ENCODE measurements at places on chromosomes 13 and 19. TPM values are rescaled to one million over a fixed set of nuclear protein-coding genes. Genes with fewer than 3 reads are reported as not detected.
A peak's percentile ranks its signal among the peaks of the same experiment; 100 is the strongest.

DNA sequence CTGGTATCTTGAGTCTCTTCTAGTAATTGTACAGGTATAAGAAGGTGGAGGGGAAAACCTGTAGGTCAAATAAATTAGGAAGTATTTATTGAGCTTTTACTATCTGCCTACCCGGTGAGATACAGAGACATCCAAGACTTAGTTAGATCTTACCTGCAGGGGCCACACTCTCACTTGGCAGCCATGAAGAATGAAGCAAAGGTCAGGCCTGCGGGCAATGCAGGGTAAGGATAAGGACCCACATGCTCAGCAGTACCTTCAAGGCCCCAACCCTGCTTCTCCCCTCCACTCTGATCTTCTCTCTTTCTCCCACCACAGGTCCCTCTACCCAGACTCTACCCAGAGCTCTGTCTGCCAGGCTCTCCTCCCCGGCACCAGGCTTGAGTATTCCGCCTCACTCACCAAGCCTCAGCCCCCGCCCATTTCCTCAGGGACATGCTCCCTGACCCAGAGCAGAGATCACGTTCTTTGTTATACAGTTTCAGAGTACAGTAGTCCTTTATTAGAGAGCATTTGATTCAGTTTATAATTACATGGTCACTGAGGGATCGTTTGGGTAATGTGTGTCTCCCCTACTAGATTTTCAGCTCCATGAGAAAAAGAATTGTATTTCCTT, 18.9 kb upstream of the CLDN10 start:
- no peak overlapping the region for H3K27ac ChIP-seq
- H3K27me3 ChIP-seq, result no peaks in the 10 kb centered on the region
- no peaks in the 10 kb centered on the region for H3K36me3 ChIP-seq
- DNase-seq, result no peak

DNA sequence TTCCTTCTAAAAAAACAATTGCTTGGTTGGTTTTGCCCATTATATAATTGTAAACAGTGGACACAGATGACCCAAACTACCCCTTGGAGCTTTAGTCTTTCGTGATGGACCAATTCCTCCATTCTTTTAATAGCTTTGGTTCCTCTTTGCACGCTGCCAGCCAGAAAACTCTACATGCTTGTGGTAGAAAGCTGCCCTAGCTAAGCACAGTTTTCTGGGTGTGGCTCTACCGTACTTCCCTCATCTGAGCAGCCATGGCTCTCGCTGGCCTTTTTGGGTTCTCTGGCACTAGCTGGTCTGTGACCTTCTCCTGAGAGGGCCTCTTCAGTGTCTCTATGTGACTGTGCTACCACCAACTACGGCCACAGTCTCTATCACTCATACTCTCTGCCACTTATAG, 29.9 kb upstream of the CEBPA start:
- H3K27me3 ChIP-seq, result no peaks in the 10 kb centered on the region
- no peaks in the 10 kb centered on the region for H3K4me1 ChIP-seq

GRCh38 chr13:93345024-93345423, 118.4 kb downstream of the GPC6 start:
- no peak for DNase-seq
- H3K36me3 ChIP-seq, result no peaks in the 10 kb centered on the region

- no peak overlapping the region for H3K27ac ChIP-seq
- no peak overlapping the region for H3K4me3 ChIP-seq
- no peaks in the 10 kb centered on the region for H3K36me3 ChIP-seq
- H3K27me3 ChIP-seq, result no peaks in the 10 kb centered on the region
Observed at GRCh38 chr19:33731881-33732280, 64.8 kb upstream of the KCTD15 start.

- DNase-seq, result no peak
- no peaks in the 10 kb centered on the region for H3K36me3 ChIP-seq
- H3K27me3 ChIP-seq, result no peaks in the 10 kb centered on the region
Observed at GRCh38 chr19:5988517-5989387, 10.8 kb upstream of the RANBP3 start.

DNA sequence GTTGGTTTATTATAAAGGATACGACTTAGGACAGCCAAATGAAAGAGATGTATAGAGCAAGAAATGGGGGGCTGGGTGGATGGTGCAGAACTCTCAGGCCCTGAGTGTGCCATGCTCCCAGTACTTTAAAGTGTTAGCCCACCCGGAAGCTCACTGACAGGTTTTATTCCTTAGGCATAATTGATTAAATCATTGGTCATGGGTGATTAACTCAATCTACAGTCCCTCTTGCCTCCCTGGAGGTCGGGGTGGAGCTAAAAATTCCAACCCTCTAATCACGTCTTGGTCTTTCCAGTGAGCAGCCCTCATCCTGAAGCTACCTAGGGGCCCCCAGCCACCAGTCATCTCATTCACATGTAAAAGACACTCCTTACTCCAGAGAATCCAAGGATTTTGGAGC, 9.9 kb upstream of the LEUTX start:
- H3K4me1 ChIP-seq, result no peaks in the 10 kb centered on the region
- H3K27me3 ChIP-seq, result no peaks in the 10 kb centered on the region
- no peak for DNase-seq
- H3K4me3 ChIP-seq, result no peak overlapping the region

GRCh38 chr13:77310161-77310560, 16.7 kb downstream of the MYCBP2 start:
- H3K27me3 ChIP-seq, result no peaks in the 10 kb centered on the region
- H3K4me1 ChIP-seq, result peaks cover 19% of the 10 kb centered on the region
- H3K4me3 ChIP-seq, result no peak overlapping the region
- no peaks in the 10 kb centered on the region for H3K36me3 ChIP-seq
- DNase-seq, result no peak
- H3K27ac ChIP-seq, result no peak overlapping the region

GRCh38 chr19:40513741-40514315, 47.0 kb downstream of the SPTBN4 start:
- H3K27ac ChIP-seq, result no peak overlapping the region
- H3K36me3 ChIP-seq, result no peaks in the 10 kb centered on the region
- H3K4me1 ChIP-seq, result peaks cover 7% of the 10 kb centered on the region
- no peak for DNase-seq

DNA sequence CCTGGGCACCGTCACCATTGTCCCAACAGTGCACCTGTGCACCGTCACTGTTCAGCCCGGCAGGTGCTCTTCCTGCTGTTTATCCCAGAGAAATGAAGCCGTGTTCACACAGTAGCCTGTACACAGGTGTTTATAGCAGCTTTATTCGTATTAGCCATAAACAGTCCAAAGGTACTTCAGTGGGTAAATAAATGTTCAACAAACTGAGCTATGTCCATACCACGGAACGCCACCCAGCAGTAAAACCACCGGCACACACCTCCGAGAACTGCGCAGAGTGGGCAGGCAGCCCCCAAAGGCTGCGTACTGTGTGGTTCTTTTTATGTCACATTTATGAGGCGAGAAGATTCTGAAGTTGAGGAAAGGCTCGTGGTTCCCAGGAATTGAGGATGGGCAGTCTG, 44.9 kb upstream of the DCUN1D2 start:
- H3K36me3 ChIP-seq, result peaks cover 13% of the 10 kb centered on the region
- no peaks in the 10 kb centered on the region for H3K27me3 ChIP-seq
- peaks cover 6% of the 10 kb centered on the region for H3K4me1 ChIP-seq
- DNase-seq, result no peak

DNA sequence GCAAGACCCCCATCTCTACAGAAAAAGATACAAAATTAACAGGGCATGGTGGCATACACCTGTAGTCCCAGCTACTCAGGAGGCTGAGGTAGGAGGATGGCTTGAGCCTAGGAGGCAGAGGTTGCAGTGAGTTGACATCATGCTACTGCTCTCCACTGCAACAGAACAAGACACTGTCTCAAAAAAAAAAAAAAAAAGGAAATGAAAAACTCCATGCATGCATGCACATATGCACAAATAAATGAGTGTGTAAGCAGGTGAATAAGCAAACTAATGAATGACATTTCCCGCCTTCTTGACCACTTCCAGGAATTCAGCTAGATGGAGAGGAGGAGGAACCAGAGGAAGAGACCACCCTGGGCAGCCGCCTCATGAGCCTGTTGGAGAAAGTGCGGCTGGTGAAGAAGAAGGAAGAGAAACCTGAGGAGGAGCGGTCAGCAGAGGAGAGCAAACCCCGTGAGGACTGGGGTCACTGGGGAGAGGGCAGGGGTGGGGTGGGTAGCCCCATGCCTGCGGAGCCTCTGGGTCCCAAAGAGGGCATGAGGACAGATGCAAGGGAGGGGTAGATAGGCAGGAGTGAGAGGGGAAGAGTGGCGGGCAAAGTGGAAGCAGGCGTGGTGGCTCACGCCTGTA, 58.8 kb downstream of the RYR1 start:
- no peak overlapping the region for H3K27ac ChIP-seq
- H3K36me3 ChIP-seq, result no peaks in the 10 kb centered on the region
- H3K4me1 ChIP-seq, result no peaks in the 10 kb centered on the region
- DNase-seq, result no peak

DNA sequence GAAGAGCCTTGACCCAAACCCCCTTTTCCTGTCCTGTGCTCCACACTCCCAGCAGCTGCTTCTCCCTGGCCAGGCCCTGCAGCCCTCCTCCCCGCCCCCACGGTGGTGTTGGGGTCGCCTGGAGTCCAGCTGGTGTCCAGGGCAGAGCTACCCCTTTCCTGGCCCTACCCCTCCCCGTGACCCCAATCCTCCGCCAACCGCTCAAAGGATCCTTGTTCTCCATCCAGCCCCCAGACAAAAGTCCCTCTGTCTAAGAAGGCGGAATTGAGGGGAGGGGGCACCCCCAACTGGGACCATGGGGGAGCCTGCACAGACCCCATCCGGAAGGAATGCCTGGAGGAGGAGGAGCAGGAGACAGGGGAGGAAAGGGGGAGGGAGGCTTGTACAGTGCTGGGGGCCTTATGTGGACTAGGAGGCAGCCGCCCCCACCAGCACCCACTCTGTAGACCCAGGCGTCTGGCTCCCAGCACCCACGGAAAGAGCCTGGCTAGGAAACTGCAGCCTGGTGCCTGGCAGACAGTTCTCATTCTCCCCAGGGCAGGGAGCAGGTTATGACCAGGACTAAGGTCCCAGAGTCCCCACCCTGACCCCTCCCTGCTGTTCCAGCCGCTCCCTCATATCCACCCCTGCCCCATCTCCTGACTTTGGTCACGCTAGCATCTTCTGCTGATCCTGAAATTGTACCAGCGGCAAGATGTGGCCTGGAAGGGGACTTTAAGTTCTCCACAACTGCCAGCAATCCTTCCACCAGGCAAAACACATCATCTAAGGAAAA, at the start of gene FXYD3:
Gene FXYD3, plus strand, starts transcription at position 647 of the 775 bp plus-strand sequence. CDS start 3,554 bp downstream, outside the sequence.
- no peaks in the 10 kb centered on the region for H3K4me1 ChIP-seq
- no peak within 1 kb of the TSS for H3K27ac ChIP-seq
- H3K36me3 ChIP-seq, result no peaks in the 10 kb centered on the region
- H3K27me3 ChIP-seq, result no peaks in the 10 kb centered on the region

GRCh38 chr13:109767023-109767422, 19.4 kb downstream of the IRS2 start:
- no peak overlapping the region for H3K4me3 ChIP-seq
- no peaks in the 10 kb centered on the region for H3K36me3 ChIP-seq
- peak overlapping the region; percentile 50 for H3K27ac ChIP-seq
- no peaks in the 10 kb centered on the region for H3K27me3 ChIP-seq
- peak; percentile 32 for DNase-seq
- peaks cover 14% of the 10 kb centered on the region for H3K4me1 ChIP-seq

- no peak overlapping the region for H3K27ac ChIP-seq
- no peak for DNase-seq
- no peak overlapping the region for H3K4me3 ChIP-seq
- H3K27me3 ChIP-seq, result no peaks in the 10 kb centered on the region
Observed at GRCh38 chr13:53783471-53783870, 754.9 kb downstream of the OLFM4 start.

DNA sequence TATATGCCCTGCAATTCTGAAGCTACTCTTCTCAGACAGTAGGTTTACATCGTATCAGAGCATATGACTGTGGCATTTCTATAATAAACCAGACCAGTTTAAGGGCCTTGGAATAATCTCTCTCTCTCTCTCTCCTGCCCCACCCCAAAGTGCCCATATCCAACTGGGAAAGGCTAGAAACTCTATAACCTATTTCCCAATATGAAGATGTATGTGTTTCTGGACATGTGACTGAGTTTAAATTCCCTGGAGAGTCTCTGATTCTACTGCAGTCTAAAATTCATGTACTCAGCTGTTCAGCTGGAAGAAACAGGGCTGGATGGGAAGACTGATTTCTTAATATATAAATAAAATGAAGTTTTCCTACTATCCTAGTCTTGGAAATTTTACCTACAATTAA, 91.9 kb upstream of the MBNL2 start:
- H3K4me3 ChIP-seq, result no peak overlapping the region
- H3K27me3 ChIP-seq, result no peaks in the 10 kb centered on the region
- no peak overlapping the region for H3K27ac ChIP-seq
- no peaks in the 10 kb centered on the region for H3K36me3 ChIP-seq
- no peak for DNase-seq
- peaks cover 14% of the 10 kb centered on the region for H3K4me1 ChIP-seq

- DNase-seq, result no peak
- no peak overlapping the region for H3K4me3 ChIP-seq
- no peaks in the 10 kb centered on the region for H3K36me3 ChIP-seq
- H3K4me1 ChIP-seq, result no peaks in the 10 kb centered on the region
- H3K27ac ChIP-seq, result no peak overlapping the region
Observed at GRCh38 chr13:36681894-36682624, 8.2 kb downstream of the SERTM1 start.

DNA sequence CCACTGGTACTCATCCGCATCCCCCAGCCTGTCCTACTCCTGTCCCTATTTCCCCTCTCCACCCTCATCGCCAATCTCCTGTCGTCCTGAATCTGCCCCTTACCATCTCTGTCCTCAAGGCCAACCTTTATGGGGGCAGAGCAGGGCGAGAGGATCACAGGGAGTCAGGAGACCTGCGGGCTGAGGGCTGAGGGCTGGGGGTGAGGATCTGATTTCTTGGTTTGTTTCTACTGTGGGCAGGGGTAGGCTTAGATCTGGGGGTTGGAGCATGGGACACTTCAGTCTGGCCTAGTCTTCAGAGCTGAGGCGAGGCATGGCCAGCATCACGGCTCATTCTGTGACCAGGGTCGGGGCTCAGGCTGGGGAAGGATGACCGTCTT, 16.5 kb upstream of the ERCC1 start:
- H3K4me1 ChIP-seq, result peaks cover 17% of the 10 kb centered on the region
- DNase-seq, result no peak
- no peaks in the 10 kb centered on the region for H3K36me3 ChIP-seq
- H3K27me3 ChIP-seq, result no peaks in the 10 kb centered on the region
- H3K27ac ChIP-seq, result no peak overlapping the region

DNA sequence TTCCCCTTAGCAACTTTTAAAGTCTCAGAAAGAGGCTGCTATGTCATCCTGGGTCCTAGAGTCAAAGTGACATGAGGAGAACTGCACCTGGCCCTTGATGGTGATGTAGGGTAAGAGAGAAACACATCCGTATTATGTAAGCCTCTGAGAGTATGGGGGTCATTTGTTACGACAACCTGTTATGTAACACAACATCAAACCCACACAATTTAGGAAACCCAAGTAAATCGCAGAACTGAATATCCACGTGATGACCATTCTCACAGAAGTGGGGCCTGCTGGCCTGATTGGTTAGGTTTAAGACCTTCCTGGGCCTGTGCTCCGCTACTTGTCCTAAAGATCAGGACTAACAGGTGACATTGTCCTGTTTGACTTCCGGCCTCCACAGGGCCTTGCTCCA, 15.3 kb upstream of the B3GLCT start:
- H3K27me3 ChIP-seq, result no peaks in the 10 kb centered on the region
- no peak overlapping the region for H3K4me3 ChIP-seq
- H3K27ac ChIP-seq, result no peak overlapping the region
- DNase-seq, result no peak

Gene NLRP7
- total RNA-seq, result not detected

Gene ACP7
- total RNA-seq, result not detected

Gene NALCN
- 4.7 TPM for total RNA-seq

Gene ZNF850
- total RNA-seq, result 5.2 TPM

Gene ZNF99
- total RNA-seq, result not detected

Gene TNFRSF19
- total RNA-seq, result 0.88 TPM

Gene C19orf38
- total RNA-seq, result 1.9 TPM

Gene CPAMD8
- total RNA-seq, result 16.5 TPM

Gene GARRE1
- 11.3 TPM for total RNA-seq

Gene MCF2L
- 20.4 TPM for total RNA-seq

Gene ZNF729
- total RNA-seq, result not detected

Gene SGCG
- not detected for total RNA-seq

Measured in adrenal gland (tissue), 19 donors.